CD4-positive, alpha-beta T cell treated with Interleukin-6 for 4 hours (primary cell): ENCODE measurements at places on chromosomes 11 and 22.
A peak's percentile ranks its signal among the peaks of the same experiment; 100 is the strongest.

DNA sequence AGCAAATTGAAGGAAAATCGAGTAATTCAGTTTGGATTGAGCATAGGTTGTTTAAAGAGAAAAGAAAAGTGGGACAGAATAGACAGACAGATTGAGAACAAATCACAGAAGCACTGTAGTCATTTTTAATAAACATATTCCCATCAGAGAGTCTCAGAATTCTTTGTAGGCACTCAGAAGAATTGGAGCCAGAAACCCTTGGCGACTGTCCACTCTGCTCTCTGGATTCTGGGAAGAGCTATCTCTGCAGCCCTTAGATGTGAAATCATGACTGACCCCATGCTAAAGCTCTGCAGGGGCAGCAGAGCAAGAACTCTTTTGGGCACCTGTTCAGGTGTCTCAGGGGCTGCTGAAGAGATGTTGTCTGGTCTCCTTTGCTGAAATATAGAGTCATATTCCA is 223.7 kb upstream of the KIRREL3 start:
- DNase-seq, result no peak

- no peak for DNase-seq
Observed at GRCh38 chr22:23121424-23121823, 20.4 kb downstream of the RSPH14 start.

DNA sequence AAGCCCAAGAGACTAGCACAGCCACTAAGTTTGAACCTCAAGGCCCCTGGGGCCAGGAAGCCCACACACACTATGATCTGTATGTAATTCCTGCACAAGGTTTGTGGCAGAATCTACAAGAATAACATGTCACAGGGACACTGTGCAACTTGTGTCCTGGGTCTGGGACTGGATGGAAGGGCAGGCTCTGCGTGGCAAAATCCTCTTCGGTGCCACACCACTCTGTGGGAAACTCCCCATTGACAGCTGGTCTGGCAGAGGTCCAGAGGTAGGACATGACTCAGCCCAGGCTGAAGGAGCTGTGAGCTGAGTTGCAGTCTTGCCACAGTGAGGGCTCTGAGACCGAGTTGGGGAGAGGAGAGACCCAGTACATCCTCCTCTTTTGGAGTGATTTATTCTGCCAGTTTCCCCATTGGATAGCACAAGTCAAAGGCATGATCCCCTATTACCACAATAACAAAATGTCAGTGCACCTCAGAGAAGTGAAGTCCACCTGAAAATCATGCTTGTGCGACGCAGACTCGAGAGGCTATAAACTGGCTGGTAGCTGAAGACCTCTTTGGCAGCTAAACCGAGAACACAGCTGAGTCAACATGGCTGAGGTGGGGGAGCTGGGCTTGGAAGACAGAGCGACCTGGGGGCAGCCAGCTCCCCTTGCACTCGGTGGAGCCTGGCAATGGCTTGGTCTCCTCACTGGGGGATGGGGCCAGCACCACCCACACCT is 23.3 kb upstream of the SERPIND1 start:
- peak; percentile 26 for DNase-seq

GRCh38 chr22:17266251-17266971 is 47.2 kb upstream of the ADA2 start:
- peak; percentile 62 for DNase-seq

DNA sequence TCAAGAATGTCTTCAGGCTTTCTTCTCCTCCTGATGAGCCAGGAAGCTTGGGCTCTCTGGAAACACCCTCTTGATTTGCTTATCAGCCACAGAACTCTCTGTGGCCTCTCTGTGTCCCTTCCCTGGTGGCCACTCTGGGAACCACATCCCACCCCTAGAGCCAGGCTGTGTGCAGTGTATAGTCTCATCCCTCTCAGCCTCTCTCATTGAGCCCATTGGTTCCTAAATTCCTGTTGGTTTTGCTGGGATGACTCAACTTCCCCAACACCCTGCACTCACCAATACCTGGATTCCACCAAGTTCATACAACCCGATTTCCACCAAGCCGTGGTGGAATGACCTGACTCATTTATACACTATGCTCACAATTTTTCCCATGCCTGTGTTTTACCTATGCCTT is 5.2 kb downstream of the IRAG1 start:
- DNase-seq, result no peak

- no peak for DNase-seq
Observed at GRCh38 chr11:70901951-70902521, 350.3 kb downstream of the SHANK2 start.

DNA sequence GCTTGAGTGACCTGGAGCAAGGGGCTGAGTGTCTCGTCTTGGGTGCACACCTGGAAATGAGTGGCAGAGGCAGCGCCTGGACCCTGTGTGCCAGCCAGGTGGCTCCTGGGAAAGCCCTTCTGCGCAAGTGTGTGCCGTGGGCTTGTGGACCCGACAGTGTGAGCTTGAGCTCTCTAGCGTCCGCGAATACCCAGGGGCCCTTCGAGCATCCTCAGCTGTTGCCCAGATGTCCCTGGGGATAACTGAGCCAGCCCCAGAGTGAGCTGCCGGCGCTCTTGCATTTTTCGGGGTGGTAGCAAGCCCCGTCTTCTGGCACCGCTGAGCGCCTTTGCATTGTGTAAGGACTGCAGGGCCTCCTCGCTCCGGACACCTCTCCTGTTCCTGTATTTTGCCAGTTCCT is 399.2 kb downstream of the TBC1D22A start:
- DNase-seq, result no peak

DNA sequence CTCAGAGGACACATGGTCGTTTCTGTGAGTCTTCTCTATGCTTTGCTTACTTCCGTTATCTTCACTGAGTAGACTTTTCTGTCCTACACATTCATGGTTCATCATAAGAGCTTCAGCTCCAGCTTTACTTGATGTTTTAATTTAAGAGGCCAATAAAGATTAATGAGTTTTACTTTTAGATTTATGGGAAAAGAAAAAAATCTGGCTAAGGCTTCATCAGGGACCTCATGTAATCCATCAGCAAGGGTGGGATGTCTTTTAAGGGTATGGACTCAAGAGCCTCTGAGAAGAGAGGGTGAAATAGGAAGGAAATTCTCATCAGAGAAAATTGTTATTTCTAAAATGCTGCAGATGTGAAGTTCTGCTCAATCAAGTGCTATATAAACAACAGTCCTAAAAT is 963.0 kb upstream of the RAG2 start:
- DNase-seq, result no peak

DNA sequence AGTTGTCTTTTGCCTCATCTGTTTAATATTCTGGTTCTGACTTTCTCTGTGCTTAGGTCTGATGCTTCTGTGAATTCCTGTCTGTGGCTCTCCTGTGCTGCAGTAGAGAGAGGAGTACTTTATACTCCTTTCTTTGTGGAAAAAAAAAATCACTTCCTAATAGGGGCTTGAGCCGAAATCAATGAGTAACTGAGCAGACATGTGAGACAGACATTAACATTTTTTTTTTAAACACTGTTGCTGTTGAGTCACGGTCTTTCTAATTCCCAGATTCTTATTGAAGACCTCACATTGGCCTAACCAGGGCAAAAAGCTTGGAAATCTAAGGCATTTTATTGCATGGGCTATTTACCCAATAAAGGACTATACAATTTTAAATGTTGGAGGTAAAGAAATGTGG is 86.1 kb downstream of the GRM5 start:
- no peak for DNase-seq

GRCh38 chr11:129643031-129643721 is 172.5 kb upstream of the TMEM45B start:
- DNase-seq, result no peak

DNA sequence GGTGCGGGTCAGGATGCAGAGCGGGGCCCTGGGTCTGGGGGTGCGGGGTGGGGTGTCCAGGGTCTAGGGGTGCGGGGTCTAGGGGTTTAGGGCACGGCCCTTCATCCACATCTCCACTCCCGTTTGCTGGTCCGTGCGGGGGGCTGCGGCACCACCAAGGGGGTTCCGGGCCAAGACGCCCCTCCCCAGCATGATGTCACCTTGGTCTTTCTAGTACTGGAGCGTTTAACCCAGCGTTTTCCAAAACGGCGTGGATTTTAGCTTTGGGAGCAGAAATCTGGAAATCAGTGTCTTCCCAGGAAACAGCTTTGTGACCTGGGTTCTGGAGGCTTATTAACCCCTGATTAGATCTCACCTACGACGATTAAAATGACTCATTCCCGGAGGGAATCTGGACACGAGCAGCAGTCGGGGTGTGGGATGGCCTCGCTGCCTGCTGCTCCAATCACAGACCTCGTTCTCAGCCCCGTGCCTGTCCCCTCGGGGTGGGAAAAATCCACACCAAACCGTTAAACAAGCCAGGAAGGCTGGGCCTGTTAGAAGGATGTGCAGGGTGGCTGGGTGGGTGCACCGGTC is 759 bp downstream of the AP2A2 start:
- DNase-seq, result peak; percentile 19

- no peak for DNase-seq
Observed at GRCh38 chr11:45362636-45363035, 76.5 kb upstream of the SYT13 start.

DNA sequence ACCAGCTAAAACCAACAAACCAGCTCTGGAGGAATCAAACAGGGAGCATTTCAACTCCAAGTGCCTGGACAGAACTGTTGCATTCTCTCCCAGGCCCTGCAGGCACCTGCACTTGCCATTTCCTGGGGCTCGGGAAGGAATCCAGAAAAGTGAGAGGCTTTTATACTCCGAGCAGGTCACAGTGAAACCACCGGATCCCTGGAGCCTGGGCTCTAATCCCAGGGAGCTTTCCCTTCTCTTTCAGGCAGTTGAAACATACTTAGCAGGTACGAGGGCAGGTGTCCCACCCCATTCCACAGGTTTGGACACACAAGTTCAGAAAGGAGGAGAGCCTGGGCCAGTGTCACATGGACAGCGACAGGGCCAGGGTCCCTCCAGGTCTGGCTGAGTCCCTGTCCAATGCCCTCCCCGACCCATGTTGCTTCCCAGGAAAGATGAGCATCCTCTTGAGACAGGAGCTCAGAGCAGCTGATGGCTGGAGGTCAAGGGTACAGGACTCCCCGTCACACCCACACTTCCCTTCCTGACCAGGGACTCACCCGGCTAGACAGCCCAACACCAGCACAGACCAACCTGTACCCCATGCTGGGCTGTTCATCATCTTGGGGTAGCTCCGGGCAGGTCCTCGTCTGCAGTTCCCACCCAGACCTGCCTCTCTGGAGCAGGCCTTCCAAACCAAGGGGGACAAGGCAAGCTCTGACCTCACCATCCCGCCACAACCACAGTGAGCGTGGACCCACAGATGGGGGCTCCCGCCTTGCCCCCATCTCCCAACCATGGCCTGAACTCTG is 49.9 kb upstream of the CD5 start:
- no peak for DNase-seq

GRCh38 chr11:124834526-124835180 is 30.6 kb upstream of the ROBO3 start:
- DNase-seq, result no peak

DNA sequence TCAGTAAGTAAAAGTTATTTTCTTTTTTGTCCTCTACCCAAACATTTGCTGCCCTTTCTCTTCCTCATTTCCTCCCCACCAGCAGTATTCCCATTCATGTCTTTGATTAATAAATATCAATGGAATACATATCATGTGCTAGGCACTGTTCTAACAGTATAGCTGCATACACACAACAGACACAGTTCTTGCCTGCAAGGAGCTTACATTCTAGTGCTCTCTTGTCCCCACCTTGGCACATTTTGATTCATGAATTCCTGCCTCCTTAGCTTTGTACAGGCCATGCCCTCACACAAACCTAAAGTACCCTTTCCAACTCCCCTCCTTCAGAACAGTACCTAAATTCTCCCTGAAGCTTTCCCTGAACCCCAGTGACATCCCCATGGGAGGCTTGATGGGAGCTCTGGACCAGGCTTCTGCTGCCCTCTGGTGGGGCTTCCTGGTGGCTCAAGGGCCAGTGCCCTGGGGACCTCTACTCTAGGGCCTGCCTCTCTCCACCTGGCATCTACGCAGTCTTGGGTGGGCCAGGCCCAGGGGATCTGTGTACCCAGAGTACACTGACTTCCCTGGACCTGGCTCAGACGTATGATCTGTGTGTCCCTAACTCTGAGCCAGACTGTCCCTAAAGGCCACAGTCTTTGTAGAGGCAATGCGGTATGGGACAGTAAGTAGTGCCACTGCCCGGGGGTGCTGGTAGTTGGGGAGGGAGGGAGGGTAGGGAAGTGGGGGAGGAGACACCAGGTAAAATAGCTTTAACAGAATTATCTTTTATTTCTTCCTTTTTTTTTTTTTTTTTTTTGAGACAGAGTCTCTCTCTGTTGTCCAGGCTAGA is 14.1 kb downstream of the RPS13 start:
- peak; percentile 39 for DNase-seq

- DNase-seq, result no peak
Observed at GRCh38 chr22:40070701-40071100, 75.9 kb downstream of the FAM83F start.

- no peak for DNase-seq
Observed at GRCh38 chr11:30774496-30775232, 188.5 kb upstream of the MPPED2 start.

DNA sequence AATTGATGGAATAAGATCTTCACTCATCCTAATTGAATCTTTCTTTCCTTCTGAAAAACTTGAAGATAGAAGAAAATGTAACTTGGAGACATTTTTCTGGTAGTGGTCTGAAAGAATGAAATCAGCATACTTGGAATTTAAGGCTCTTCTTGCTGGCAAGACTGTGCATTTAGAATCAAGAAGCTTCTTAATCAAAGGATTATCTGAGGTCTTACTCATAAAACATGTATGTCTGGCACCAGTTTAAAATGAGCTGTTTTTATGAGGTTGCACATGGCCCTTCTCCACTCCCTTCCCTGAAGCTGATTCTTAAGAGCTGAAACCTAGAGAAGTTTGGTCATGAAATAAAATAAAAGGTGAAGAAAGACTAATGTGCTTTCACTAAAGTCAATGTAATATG is 77.3 kb downstream of the ARHGEF12 start:
- no peak for DNase-seq

DNA sequence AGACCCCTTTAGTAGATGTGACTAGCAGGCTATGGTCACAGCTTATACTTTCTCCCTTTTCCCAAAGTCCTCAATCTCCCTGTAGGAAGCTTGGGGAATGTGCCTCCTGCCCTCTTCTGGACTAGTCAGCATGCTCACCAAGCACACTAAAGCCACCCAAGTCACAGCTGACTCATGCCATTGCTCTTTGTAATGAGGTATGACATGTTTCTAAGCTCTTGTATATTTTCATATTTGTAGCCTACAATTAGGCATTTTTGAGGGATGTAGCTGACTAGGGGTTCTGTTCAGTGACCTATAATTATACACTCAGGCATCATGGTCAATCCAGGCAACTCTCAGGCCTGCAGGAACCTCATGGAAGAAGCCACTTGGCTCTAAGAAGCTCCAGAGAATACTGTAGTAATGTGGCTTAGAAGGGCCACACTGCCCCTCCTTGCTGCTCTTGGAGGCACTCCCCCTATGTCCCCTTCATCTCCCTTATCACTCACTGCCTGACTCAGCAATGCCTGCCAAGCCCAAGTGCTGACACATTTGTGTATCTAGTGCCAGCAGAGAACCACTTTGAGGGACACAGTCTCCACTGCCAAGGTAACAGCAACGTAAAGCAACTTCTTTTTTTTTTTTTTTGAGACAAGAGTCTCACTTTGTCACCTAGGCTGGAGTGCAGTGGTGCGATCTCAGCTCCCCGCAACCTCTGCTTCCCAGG is 86.2 kb downstream of the RPL27A start:
- no peak for DNase-seq
